ENCODE measurements at places on chromosomes 4 and X.

DNA sequence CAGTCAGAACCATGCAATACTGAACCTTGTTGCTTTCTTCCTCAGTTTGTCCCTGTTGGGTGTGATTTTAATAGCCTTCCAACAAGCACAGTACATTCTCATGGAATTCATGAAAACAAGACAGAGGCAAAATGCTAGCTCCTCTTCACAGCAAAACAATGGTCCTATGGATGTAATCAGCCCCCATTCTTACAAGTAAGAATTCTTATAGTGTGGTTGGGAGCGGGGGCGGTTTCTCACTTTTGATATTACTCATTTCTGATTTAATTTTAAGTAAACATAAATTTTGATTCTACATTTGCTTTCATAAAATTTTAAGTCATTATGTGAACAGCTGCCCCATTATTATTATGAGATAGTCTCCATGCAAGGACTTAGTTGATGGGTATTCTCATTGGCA is 80.8 kb upstream of the TLR2 start:
- DNase-seq = no peak

GRCh38 chr4:82810176-82810575 is 11.6 kb upstream of the SCD5 start:
- DNase-seq = no peak

DNA sequence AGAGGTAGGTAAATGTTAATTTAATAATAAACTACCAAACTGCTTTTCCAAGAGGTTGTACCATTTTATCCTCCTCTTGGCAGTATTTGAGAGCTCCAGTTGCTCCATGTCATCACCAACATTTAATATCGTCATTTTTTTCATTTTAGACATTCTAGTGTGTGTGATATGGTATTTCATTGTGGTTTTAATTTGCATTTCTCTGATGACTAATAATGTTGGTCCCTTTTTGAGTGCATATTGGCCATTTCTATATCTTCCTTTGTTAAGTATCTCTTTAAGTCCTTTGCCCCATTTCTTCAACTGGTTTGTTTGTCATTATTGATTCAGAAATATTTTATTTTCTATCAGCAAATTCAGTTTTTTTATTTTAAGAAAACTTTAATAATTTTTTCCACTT is 88.8 kb downstream of the MAPK10 start:
- no peak for DNase-seq

DNA sequence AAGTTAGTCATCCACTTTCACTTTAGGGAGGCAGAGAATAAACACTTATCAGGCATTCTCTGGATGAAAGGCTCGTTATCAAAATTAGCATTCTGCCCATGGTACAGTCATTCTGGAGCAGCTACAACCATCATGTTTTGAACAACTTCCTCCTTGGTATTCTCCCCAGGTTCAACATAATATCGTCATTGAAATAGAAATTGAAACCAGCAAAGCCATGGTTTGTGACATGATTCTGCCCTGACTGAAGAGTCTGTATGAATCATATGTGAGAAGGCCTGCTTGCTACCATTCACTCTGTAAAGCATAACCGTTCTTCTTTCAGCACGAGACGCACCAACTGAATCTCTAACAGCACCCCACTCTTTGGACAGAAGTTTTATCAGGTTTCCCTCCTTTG is 127.5 kb upstream of the RADX start:
- DNase-seq = peak; percentile 35

- DNase-seq = no peak
Observed at GRCh38 chr4:75030028-75030427, 97.1 kb downstream of the PARM1 start.

DNA sequence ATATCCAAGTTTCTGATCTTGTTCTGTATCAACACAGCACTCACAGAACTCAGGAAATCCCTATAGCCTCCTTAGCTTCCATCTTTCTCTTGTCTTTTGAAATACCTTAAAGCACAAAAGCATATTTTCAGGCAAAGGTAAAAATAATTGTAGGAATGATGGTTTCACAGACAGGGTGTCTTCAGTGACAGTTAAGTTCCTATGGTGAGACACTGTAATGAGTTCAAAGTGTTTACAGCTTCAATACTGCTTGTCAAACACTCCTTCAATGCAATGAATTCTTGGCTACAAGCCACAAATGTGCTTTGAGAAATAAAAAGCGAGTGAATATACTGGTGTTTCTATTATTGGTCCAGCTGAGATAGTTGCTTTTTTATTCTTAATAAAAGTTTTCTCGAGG is 466.0 kb downstream of the DMD start:
- no peak for DNase-seq

DNA sequence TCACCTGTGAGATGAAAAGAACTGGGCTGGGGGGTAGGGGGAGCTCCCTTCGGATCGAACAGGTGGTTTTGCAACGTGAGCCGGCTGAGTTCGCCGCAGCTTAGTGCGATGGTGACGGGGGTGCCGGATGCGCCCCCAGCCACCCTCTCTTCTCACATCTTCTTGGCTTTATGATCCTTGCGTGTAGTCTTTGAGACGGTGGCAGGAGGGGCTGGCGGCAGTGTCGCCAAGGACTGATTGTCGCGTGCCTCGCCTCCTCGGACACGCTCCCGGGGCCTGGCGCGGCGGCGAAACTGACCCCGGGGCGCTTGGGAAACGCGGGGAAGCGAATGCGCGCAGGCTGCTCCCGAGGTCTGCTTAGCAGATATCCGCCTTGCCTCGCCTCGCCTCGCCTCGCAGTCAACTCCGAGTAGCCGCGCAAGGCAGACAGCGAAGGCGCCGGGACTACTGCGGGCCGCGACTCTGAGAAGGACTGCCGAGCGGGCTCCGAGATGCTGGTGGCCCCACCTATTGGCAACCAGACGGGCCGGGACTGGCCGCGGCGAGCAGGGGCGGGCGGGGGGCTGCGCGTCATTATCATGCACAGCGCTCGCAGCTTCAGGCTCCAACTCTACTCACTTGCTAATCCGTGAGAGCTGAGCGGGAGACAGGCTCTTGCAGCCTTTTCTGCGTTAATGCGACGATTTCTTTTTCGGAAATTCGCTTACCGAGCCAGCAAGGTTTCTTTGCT is 1.5 kb downstream of the GRID2 start:
- DNase-seq = peak; percentile 14

DNA sequence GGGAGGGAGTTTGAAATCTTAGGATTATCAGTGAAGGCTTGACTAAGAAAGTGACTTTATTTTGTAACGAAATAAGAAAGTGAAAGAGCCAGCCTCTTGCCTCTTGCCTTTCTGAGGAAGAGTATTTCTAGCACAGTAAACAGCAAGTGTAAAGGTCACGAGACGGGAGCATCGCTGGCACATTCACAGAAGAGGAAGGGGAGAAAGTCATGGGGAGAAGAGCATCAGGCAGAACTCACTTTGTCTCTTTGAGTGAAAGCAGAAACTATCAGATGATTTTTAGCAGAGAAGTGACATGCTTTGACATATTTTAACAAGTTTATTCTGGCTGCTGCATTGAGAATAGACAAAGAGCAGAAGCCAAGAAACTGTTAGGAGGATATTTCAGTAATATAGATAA is 313.8 kb downstream of the CAMK2D start:
- DNase-seq = no peak

DNA sequence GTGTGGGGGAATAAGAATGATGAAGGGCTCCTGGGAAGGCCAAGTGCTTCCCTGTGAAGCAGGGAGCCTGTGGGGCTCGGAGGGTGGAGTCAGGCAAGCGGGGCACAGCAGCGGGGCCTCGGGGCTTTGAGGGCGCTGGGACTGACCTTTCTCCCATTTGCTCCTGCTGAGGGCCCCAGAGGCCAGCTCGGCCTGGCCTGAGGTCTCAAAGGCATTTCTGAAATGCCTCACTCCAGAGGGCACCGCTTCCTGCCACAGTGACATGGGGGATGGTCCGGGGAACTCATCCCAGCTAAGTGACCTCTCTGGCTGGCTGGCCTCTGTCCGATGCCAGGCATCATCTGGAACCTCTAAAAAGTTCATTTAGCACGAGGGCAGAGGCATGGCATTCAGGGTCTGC is 98.8 kb upstream of the STX18 start:
- DNase-seq = no peak

GRCh38 chr4:169899295-169899694 is 126.9 kb downstream of the MFAP3L start:
- no peak for DNase-seq

DNA sequence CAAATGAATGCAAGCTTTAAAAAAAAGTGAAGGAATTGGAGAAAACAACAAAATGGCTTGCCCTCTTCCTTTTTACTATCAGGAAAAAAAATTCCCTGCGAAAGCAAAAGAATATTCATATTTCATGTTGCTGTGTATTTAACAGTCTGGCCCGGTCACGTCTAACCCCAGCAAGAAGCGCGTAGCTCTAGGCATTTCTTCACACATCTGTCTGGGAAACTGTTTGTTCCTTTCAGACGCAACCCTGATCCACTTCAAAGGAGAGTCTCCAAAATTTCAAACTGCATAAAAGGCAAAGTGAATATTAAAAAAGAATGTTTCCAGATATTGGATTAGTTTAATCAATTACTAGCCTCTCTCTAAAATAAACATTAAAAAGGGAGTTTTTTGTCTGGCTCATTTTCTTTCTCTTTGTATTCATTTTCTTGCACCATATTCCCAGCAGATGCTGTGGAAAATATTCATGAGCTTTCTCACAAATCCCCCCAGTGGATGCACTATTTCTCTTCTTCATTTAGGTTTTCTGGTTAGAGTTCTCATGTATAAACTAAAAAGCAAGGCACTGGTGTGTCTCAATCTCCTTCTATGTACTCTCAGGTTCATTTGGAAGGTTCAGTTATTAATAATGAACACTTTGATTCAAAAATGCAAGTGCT is 145.3 kb downstream of the MID1 start:
- DNase-seq = no peak

- no peak for DNase-seq
Observed at GRCh38 chrX:44155126-44155525, 181.9 kb upstream of the NDP start.

DNA sequence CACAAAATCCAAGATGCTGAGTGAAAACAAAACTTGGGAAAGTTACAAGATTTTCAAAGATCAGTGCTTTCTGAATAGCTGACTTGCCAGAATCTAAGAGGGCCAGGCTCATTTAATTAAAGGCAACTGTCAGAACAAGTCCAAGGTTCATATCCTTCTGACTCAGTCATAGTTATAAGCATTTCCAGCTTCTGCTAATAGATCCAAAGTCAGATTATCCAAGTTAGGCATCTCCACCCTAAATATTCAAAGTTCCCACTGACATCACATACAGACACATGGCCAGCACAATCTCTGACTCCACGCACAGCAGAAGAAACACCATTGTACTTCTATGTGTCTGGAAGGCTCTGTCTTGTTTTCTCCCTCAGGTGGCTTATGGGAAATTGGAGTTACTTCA is 41.8 kb downstream of the GASK1B start:
- no peak for DNase-seq

DNA sequence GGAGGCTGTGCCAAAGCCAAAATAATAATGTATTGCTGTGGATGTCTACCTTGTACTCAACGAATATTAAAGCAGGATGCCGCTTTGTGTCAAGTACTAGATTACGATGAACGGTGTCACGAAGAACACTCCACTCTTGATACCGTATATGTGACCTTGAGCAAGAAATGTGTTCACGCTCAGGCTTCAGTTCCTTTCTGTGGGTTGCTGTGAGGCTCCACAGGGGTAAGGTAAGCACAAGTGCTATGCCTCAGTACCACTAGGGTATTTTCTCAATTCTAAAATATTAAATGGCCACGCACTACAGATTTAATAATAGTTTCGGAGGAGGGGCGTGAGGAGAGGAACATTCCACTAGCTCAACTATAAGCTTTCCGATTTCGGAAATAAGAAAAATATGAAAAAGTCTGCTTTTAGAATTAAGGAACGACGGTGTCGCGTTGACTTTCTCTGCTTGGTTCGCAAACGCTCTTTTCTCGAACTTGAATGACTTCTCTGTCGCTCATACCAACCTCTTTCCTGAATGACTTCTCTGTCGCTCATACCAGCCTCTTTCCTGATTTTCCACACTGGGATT is 607 bp upstream of the SCOC start:
- DNase-seq = peak; percentile 58

GRCh38 chr4:110631584-110632505 is 9.0 kb upstream of the PITX2 start:
- DNase-seq = peak; percentile 81

GRCh38 chr4:123453061-123453680 is 56.6 kb downstream of the SPRY1 start:
- no peak for DNase-seq

- peak; percentile 6 for DNase-seq
Observed at GRCh38 chr4:164012396-164013027, 518.0 kb downstream of the TMA16 start.

DNA sequence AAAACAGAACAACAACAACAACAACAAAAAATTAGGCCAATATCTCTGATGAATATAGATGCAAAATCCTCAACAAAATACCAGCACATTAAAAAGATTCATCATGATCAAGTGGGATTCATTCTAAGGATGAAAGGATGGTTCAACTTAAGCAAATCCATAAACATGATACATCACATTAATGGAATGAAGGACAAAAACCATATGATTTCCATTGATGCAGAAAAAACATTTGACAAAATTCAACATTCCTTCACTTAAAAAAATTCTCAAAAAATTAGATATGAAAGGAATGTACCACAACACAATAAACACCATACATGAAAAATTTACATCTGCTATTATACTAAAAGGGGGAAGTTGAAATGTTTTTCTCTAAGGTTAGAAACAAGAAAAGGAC is 103.3 kb downstream of the IL15 start:
- no peak for DNase-seq

DNA sequence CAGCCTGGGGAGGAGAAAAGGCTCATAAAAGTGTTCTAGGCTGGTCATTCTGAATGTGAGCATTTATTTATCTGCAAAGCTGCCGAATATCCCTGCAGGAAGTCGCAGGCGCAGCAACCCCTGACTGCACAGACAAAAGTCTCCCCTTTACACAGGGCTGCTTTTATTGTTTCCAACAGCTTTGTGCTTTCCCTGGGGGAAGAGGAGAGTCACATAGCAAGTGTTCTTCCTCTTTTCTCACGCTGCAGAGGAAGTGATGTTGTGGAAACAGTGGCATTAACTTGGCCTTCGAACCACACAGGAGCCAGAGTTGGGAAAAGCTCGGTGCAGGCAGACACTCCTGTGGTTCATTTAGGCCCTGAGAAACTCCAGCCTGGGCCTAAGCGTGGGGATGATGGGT is 81.5 kb upstream of the BCOR start:
- DNase-seq = no peak

- no peak for DNase-seq
Observed at GRCh38 chr4:971666-972500, 1.5 kb downstream of the DGKQ start.

GRCh38 chr4:85369703-85370380 is 105.1 kb upstream of the ARHGAP24 start:
- no peak for DNase-seq

GRCh38 chrX:149208307-149208706 is 296.8 kb downstream of the IDS start:
- no peak for DNase-seq

- peak; percentile 71 for DNase-seq
Observed at GRCh38 chr4:8228319-8229250, 29.5 kb downstream of the SH3TC1 start.

Data from GM10248 (cell line).